ENCODE measurements at places on chromosomes 5 and 9.

- no peak for DNase-seq
Measured at GRCh38 chr5:39187831-39188731, 31.3 kb downstream of the FYB1 start.

GRCh38 chr5:117255211-117256027 is 680.8 kb upstream of the SEMA6A start:
- DNase-seq, result no peak

- no peak for DNase-seq
Measured at GRCh38 chr5:98308960-98309359, 464.5 kb upstream of the RGMB start.

GRCh38 chr5:14118551-14119320 is 24.4 kb upstream of the TRIO start:
- peak; percentile 38 for DNase-seq

DNA sequence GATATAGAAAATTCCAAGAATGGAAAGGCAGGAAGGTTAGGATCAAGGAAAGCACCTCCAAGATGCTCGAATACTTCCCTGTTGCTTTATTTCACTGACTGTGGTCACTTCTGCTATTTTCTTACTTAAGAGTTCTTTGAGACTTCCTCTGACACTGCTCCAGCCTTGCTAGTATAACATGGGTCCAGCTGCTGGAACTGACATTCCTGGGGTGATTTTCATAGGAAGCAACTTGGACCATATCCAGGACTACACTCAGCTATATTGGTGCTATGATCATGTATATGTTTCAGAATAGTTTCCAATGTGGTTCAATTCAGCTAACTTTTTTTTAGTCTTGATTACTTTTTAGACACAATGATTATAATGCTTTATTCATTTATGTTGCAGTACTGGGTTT is 81.6 kb upstream of the CKMT2 start:
- no peak for DNase-seq

GRCh38 chr9:120413121-120414048 is 166.6 kb downstream of the CDK5RAP2 start:
- DNase-seq, result no peak

DNA sequence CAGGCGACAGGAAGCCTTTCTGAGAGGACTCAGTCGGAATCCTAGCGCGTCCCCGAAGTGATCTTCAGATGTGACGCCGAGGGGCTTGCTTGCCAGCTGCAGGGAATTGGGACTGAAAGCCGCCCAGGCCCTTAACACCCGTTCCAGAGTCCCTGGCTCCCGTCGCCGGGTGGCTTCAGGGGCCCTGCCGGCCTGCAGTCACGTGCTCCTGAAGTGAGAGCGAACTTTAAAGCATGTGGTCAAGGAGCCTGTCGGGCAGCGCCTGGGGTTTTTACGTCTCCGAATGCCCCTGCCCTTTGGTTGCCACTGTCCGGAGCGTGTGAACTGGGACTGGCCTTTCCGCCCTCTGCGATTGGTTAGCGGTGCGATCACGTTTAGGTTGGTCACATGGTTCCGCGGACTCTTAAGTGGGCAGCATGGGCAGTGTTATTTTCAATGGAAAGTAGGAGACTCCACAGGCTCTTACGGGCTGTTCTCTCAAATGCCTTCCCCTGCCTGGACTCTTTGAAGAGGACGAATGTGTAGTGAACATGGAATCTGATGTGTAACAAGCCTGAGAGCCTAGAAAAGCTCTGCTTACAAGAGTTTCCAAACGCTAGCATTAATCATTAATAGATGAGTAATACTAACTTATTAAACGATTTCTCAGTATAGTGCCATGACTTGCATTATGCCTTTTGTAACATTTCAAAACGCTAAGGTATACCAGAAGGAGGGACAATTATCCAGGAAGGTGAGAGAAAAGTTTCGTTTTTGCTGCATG is 1.9 kb downstream of the VLDLR start:
- DNase-seq, result peak; percentile 67

GRCh38 chr5:154737667-154738320 is 17.4 kb upstream of the LARP1 start:
- no peak for DNase-seq

GRCh38 chr5:110064603-110065268 is 375.0 kb downstream of the MAN2A1 start:
- DNase-seq, result no peak

GRCh38 chr5:172276214-172276613 is 7.3 kb downstream of the UBTD2 start:
- no peak for DNase-seq

DNA sequence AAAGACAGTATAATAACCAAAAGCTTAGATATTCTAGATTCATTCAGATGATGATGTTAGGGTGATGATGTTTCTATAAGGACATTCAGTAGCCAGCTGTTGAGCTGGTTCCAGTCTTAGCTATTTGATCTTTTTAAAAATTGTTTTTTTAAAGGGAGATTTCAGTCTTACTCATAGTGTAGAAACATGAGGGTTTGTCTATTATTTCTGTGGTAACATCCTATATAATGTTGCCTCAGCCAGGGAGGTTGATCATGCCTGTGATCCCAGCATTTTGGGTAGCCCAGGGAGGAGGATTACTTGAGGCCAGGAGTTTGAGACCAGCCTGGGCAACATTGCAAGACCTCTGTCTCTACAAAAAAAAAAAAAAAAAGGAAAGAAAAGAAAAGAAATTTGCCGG is 167.8 kb downstream of the DOCK2 start:
- DNase-seq, result no peak

DNA sequence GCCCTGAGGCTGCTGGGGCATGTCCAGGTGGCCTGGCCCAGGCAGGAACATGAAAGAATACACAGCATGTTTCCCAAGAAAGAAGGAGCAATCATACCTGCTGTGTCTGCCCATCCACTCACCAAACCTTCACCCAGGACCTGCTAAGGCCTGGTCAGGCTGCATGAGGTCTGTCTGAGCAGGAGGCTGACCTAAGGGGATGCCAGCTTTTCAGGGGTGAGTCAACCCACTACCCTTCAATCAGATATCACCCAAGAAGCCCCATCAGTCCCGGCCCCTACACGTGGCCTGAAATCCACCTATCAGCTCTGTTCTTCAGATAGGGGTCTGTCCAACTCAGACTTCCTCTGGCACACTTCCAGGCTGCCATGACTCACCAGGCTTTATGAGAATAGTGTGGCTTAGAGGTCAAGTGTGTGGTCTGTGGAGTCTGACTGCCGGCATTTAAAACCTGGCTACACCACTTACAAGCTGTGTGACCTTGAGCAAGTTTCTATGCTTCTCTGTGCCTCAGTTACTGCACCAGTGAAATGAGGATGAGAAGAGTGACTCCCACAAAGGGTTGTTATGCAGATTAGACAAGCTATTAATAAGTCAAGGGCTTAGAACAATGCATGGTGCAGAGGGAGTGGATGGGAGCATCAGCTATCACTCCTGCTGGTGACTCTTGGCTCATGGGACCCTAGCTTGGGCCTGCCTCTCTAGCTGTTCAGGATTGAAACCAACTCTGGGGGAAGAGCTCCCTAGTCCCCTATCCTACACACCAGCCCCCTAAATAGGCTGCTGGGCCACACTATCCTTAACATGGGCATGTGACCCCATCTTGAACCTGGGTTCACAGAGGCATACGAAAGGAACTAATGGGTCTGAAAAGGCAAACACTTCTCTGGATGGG is 130.3 kb downstream of the PAX5 start:
- DNase-seq, result no peak

- DNase-seq, result no peak
Measured at GRCh38 chr5:172953776-172954675, 5.2 kb upstream of the RPL26L1 start.

GRCh38 chr5:36363101-36363500 is 61.4 kb upstream of the RANBP3L start:
- no peak for DNase-seq

DNA sequence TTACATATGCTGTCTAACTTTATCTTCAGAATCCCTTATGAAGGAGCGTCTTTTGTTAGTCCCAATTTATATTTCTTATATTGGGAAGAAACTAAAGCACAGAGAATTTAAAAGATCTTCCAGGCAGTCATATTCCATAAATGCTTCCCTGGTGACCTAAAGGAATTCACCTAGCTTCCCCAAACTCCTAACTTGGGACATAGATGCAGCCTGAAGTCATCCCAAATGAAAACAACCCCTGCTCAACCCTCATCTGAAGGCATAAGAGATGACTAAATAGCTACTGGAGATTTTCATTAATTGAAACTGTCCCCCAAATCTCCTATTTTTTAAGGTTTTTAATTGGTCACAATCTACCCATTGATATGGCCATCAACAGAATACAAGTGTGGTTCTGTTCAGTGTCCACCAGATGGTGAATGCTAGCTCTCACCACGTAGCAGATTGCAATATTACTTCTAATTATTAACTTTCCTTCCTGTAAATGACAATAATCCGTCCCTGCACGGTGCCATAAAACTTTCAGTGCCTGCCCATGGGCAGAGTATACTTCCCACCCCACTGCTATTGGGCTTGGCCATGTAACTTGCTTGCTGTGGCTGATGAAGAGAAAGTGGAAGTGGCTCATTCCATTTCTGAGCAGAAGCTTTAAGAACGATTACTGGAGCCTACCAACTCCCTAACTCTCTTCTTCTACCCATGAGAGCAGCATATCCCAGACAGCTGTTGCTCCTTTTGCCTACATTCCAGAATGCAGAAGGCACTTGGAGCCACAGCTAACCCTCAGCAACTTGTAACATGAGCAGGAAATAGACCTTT is 18.7 kb downstream of the PRUNE2 start:
- no peak for DNase-seq

- DNase-seq, result no peak
Measured at GRCh38 chr9:112274600-112274999, 58.8 kb downstream of the PTBP3 start.

DNA sequence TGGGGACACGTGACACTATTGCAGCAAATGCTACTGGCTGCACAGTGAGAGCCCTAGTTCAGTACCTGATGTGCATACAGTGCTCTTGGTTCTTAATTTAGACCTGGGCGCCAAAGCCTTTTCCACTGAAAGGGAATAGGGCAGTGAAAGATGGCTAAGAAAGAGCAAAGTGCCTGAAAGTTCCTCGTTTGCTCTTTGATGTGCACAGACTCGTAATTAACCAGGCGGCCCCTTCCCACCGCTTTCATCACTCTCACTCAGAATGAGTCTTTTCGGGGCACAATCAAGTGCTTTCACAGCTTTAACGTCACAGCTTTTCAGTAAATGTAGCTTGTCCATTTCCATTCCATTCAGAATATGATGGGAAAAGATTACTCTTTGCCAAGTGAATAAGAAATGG is 116.6 kb upstream of the ADRA1B start:
- no peak for DNase-seq

GRCh38 chr5:169795338-169795737 is 158.3 kb downstream of the DOCK2 start:
- no peak for DNase-seq

GRCh38 chr5:7214906-7215416 is 181.0 kb upstream of the ADCY2 start:
- DNase-seq, result no peak

DNA sequence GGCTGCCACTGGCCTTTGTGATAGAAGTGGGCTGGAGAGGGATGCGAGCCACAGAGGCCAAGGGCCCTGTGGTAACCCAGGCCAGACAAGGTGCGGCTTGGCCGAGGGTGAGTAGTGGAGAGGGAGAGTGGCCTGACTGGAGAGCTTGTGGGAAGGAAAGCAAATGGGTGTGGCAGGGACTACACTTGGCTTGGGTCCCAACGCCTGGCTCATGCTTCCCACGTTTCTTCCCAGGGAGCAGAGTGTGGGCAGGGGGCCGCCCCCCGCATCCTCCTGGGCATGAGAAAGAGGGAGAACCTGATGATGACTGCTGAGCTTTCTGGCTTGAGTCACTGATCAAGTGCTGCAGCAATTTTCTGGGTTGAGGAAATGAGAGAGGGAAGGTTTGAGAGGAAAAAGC is 95.7 kb downstream of the ANKH start:
- DNase-seq, result peak; percentile 26

DNA sequence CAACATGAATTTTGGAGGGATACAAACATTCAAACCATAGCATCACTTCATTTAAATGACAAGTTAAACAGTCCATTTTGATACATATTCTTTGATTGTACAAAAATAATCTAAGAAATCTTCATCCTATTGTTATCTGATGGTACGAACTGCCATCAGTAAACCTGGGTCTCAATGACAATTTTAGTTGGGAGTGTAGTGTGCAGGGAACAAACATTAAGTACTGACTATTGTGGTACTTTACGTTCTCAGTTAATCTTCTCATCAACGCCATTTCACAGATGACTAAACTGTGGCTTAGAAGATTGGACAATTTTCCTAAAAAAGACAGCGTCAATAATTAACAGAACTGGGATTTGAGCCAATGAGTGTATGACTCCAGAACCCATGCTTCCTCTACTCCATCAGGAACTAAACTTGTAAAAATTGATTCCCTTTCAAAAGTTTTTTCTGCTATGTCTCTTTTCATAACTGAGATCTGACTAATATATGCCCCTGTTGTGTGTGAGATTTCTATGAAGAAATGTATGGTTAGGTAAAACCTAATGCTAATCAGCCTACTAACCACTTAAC is 21.1 kb downstream of the TNPO1 start:
- DNase-seq, result no peak

DNA sequence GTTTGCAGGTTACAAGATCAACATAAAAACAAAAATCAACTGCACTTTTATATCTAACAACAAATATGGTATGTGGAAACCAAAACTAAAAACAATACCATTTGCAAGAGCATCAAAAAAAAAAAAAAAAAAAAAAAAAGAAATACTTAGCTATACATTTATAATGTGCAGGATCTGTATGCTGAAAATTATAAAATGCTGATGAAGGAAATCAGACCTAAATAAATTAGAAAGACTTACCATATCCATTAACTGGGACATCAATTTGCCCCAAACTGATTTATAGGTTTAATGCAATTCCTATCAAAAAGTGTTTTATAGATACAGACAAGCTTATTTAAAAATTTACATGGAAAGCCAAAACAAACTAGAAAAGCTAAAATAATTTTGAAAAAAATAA is 60.4 kb upstream of the OTP start:
- DNase-seq, result no peak

DNA sequence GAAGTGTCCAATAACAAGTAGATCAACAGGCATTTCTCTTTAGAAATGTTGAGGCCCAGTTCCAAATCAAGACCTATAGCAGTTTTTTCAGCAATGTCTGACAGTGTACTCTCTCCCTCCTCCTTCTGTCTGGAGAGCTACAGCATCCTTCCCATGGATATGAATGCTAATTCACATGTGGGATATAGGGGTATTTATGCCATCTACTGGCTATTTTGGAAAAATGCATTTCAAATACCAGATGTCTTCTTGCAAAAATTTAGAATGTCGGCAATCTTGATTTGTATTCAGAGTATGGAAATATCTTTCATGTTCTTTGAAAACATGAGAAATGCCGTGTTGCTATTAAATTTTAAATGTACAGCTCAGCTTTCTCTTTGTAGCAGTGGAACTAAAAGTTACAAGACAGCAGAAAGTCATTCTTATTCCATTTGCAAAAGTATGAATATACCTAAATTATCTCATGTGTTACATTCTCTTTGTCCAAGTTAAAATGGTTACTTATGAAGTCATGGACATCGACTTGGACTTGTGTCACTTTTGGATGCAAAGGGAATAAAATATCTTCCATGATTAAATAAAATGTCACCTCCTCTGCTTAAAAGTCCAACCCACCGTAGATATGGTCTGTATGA is 647.8 kb downstream of the TAF11L14 start:
- no peak for DNase-seq

- DNase-seq, result no peak
Measured at GRCh38 chr9:91825422-91825821, 124.6 kb downstream of the ROR2 start.

Measured in left ventricle myocardium inferior (tissue), 1 donor.